ENCODE measurements at places on chromosomes 7 and 10.

DNA sequence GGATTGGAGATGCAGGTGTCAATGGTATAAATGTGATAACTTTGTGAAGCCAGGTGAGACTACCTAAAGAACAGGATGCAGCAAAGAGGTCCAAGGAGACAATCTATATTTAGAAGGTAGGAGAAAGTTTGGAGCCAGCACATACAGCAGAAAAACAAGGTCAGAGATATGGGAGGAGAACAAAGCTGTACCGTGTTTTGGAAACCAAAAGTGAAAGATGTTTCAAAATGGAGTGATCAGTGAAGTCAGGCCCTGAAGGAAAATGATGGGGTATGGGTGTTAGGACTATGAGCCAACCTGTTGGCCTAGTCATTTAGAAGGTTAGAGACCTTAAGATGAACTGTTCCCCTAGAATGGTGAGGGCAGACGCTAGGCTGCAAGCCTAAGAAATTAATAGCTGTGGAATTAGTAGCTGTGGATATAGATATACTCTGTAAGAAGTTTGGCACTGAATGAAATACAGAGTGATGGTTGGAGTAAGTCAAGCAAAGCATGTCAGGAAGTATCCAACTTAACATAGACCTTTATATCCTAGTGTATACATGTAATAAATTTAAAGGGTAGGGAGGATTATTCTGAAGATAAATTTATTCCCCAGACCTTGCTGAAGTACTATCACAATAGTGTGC is 149.8 kb upstream of the WNT16 start:
- no peak for DNase-seq

DNA sequence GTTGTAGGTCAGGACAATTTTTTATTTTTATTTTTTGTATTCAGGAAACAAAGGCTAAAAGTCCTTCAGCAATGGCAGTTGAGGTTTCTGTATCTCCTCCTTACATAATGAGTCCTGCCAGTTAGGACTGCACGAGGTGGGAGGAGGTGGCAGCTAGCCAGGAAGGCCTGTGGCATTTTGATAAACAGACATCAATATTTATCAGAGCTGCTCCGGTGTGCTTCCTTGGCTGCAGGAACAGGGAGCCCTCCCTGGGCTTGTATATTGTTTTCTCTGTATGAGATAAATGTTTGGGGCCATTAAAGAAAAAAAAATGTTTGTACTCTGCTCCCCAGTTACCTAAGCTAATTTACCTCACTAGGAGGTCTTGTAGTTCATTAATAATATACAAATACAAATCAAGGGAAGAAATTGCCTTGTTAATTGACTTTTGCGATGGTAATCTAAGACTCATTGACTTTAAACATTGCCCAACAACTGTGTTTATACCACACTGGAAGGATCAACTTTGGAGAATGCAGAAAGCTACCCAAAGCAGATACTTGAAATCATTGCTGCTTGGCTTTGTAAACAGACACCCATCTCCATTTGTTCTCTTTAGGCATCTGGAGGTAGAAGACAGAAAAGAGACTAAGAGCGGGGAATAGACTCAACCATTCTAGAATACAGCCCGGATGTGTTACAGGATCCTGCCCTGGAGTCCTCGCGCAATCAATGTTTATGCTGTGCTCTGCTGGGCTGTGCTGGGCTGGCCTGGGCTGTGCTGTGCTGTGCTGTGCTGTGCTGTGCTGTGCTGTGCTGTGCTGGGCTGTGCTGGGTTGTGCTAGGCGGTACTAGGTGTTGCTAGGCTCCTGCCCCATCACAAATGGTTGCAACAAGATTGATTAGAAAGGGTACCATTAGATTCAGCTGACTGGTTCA is 36.5 kb upstream of the PDZD8 start:
- DNase-seq: peak; percentile 31

DNA sequence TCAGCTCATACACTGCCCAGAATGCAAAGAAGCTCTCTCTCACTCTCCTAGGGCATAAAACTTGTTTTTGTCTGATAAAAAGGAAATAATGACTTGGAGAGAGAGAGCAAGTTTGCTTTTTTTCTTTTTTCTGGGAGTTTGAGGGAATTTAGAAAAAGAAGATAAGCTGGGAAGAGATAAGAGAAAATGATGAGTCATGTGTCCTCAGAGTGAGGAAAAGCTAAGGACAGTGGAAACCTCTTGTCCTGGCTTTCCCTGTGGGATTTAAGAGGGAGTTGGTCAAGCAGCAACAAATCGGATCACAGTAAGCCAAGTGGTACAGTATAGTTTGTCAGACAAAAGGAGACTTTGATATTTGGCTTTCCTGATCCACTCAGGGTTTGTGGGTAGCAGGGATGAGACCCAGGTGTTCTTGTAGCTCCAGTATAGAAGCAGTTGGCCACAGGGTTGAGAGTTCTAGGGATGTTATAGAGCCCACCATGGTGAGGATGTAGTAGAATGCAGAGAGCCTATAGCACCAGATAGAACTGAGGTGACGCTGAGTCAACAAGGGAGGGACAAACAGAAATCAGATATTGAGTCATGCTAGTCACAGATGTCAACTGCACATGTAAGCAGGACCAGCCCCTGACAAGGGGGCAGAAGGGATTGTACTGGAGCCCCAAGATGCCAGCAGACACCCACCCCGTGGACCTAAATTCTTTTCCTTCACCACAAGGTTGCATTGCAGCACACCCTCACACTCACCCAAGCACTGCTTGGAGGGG is 219.3 kb upstream of the TAC1 start:
- no peak for DNase-seq

- DNase-seq: no peak
Measured at GRCh38 chr10:6841761-6842160, 261.7 kb upstream of the PRKCQ start.

DNA sequence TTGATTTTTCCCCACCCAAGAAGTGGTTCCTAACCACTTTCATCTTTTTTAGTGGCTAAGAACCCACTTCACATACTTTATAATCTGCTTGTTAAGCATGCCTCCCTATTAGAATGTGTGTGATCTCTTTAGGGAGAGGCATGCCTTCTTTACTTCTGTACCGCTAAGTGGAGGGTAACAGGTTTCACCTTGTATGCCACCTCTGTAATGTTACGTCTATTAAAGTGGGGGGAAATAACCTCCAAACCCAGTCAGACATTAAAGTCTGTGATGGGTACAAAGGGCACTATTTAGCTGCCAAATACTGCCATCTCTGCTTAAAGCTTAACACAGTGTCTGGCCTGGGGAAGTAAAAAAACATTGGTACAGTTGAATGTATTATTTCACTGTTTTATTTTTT is 51.9 kb downstream of the EPC1 start:
- no peak for DNase-seq
